ENCODE measurements at places on chromosomes 4 and X.

DNA sequence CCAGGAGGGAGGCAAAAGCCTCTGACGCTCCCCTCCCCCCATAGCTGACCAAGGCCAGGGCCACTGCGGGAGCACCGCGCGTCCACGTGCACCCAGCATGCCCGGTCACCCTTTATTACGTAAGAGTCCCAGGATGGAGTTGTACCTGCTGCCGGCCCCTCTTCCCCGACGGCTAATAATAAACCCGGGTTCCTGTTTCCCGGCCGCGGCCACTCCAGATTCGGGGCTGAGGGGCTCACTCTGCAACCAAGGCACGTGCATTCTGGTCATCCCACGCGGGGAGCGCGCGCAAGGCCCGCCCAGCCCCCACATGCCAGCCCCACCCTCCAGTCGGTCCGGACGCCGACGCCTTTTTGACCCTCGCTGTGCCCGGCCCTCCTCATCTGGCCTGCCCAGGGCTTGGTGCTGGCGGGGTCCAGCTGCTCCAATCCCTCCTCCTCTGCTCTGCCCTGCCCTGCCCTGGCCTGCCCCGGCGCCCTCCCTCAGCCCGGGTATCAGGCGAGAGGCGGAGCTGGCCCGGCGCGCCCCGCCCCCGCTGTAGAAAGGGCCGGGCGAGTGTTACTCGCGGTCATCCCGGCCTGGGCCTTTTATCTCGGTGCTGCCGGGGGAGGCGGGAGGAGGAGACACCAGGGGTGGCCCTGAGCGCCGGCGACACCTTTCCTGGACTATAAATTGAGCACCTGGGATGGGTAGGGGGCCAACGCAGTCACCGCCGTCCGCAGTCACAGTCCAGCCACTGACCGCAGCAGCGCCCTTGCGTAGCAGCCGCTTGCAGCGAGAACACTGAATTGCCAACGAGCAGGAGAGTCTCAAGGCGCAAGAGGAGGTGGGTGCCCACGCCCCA, 2.6 kb downstream of the MID1IP1 start:
- peak; percentile 19 for DNase-seq

GRCh38 chrX:49999087-49999486, 76.7 kb downstream of the CLCN5 start:
- no peak for DNase-seq

GRCh38 chrX:39675619-39676018, 422.1 kb downstream of the BCOR start:
- no peak for DNase-seq

DNA sequence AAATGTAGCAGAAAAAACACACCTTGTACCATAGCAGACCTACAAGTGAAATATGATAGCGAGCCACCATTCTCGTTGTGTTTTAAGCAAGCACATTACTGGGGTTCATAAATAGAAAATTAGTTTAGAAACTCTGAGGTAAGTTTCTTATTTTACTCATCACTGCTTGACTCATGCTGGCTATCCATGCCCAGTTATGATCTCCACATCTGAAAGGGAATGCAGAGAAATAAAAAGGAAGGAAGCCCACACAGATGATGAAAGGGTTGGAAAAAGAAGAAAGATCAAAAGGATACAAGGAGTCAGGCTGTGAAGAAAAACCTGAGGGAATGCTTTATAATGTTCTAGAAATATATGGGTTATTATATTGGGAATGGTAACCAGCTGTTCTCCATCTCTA, 54.5 kb downstream of the CAMK2D start:
- no peak for DNase-seq

DNA sequence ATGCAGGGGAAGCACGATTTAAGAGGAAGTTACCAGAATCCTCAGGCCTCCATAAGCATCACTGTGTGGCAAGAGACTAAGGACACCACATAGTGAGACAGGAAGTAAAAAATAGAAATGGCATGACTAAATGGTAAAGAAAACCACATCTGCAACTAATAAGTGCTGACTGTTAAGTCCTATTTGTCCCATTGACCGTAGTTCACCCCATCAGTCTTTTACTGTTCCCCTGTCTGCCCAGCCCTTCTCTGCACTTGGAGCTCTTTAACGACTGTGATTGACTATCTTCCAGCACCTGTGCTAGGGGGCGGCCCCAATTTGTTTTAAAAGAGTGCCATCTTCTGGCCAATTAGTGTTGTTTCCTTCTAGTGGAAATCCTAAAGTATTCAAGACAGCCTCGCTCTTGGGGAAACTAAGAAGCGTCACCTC, 94.2 kb downstream of the MAOA start:
- DNase-seq, result no peak

GRCh38 chrX:28205126-28205525, 223.9 kb upstream of the DCAF8L1 start:
- DNase-seq, result no peak

GRCh38 chr4:8840006-8840793, 31.4 kb downstream of the HMX1 start:
- DNase-seq, result no peak

DNA sequence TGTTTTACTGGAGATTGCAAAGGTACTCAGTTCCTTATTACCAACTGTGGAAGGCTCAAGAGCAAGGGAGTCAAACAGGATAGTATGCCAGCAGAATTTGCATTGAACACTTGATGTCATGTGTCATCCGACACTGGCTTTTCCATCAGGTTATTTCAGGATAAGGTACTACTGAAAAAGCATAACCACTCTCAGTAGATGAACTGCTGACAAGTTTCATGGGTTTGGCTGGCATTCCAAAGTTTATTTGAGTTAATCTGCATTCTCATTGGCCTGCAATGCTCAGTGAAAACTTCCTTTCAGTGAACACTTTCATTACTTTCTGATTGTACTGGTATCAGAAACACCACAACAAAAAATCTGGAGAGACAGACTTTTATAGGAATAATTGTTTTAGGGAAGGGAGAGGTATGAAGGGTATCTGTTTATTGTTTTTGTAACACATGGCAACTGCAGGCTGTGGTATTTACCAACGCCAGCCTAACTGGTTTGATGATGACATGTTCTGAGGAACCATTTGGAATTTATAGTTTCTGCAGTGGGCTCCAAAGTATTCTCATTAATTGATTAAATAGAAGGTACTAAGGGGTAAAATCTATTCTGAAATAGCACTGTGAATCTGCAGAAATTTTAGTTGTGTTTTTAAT, 345.7 kb upstream of the NR3C2 start:
- DNase-seq, result no peak

DNA sequence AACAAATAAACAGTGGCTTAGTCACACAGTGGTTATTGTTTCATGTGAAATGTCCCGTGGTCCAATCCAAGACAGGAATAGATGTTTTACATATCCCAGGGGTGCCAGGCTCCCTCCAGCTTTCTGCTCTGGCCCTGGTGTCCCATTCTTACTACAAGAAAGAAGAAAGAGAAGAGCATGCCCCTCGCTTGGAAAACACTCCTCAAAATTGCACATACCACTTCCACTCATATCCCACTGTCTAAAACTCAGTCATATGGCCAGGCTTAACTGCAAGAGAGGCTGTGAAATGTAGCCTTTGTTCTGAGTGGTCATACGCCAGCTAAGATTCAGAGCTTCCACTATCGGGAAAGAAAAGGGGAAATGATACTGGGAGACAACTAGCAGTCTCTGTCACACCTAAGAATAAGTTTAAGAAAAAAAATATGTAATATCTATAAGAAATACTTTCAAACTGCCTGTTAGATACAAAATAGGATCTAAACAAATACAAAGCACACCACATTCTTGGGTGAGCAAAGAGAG, 306.8 kb upstream of the FAM241A start:
- no peak for DNase-seq

GRCh38 chr4:128879971-128880370, 70.5 kb downstream of the JADE1 start:
- no peak for DNase-seq

DNA sequence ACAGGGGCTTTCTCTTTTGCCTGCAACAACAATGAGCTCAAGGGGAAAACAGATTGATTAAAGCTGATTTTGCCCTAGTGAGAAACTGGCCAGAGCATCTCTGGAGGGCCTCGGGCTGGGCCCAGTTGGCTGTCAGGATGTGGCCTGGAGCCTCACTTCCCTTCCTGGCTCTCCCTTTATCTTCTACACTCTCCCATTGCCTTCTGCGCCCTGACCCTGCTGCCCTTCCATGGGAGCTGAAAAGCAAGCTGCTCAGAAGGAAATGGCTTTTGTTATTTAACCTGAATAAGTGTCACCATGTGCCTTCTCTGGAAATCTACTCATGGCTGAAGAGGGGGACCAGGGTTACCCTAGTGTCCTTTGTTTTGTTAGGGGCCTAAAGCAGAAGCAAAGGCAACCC, 43.8 kb downstream of the NHSL2 start:
- no peak for DNase-seq

DNA sequence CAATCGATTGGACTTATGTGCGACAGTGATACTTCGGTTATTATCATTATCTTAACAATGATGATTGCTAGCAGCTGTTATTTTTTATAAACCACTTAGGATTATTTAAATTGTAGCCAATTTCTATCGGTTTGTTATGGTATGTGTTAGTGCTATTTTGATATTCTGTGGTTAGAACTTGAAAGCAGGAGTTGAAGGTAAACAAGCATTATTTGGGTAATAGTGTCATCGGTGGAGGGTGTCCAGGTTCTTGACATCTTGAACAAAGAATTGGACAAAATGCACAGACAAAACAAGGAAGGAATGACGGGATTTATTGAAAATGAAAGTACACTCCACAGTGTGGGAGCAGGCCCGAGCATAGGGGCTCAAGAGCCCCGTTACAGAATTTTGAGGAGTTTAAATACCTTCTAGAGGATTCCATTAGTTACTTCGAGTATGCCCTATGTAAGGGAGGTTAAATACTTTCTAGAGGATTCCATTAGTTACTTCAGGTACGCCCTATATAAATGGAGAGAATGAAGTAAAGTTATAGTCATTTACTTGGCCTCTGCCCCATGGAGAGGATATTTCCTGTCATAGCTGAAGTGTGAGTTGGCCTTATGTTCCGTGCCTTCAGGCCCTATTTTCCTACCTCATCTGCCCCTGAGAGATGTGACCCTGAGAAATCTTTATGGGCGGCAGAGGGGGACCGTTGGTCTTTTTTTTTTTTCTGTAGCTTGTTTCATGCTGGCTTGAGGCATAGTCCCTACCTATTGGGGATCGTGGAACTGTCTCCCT, 13.1 kb downstream of the MOB1B start:
- DNase-seq, result no peak

- DNase-seq, result no peak
These were observed 86.2 kb upstream of the FRMPD4 start for GRCh38 chrX:12052109-12052508.

DNA sequence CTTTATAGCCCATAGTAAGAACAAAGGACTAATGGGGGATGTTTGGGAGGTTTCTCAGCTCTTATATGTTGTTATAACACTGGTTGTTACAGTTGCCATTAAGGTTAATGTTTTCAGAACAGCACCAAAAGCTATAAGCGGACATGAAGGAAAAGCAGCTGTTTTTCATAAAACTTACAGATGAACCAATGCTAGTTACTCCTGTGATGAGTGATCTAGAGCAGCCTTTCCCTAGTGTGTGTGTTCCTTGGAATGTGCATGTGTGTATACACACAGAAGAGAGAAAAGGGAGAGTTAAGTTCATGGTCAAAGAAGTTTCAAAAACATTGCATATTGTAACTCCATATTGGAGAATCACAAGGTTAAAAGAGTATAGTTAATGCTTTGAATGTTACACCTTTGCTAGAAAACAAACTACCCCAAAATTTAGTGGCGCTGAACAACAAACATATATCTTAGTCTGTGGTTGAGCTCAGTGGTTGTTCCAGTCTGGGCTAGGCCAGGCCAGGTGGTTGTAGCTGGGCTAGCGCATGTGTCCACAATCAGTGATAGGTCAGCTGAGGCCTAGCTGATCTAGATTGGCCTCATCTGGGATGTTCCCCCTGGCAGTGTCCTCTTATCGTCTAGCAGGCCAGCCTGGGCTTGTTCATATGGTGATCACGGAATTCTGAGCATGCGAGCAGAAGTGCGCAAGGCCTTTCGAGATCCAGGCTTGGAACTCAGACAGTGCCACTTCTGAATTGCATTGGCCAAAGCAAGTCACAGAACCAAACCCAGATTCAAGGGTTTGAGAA, 151.0 kb downstream of the NHS start:
- no peak for DNase-seq

GRCh38 chr4:169436734-169437133, 166.0 kb upstream of the SH3RF1 start:
- DNase-seq, result no peak

DNA sequence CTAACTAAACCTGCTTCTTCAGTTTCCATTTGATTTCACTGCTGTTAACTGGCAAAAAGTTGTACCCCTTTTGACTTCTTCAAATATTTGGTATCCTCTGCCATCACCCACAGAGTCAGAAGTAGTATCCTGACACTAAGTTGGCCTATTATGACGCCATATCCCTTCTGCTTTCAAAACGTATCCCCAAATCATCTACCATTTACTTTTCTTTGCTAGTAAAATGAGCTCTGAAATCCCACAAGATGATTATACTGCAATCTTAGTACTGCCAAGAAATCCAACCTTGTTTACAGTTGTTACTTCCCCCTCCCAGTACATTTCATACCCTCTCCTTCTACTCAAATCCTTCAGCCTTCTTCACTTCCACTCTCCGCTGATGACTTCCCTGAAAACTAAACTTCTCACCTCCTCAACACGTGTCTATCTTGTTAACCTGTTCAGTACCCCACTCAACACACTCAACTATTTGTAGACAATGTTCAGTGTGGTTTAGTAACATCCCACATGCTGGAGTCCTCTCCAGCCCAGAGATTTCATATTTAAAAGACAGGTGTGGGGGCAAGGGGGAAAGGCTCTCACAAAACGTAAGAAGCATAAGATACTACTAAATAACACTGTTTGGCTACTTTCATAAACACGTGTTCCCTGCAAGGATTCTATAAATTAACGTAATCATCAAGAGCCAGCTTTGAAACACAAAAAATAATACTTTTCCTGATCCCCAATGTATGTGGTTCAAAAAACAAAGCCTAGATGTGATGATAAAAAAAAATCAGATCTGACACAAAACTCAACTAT, 1.3 kb downstream of the NAF1 start:
- no peak for DNase-seq

DNA sequence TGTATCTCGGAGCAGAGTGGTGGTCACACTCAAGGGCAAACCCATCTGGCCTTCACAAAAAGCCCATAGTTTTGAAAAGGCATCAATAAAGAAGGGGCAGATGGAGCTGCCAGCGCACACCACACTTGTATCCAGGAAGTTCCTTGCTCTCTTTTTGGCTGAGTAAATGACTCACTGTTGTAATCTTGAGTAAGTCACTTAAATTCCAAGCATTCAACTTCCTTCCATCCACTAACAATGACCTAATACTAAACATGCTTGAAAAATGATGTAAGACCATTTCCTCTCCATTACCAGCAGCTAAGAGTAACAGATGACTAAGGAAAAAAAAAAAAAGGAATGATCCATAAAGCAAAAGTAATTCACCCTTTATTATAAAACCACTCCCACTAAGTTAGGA, 32.4 kb upstream of the MYOZ2 start:
- DNase-seq, result no peak

- no peak for DNase-seq
These were observed 129.3 kb upstream of the FAT1 start for GRCh38 chr4:186852964-186853391.
